ENCODE measurements at places on chromosomes 11 and 22.

DNA sequence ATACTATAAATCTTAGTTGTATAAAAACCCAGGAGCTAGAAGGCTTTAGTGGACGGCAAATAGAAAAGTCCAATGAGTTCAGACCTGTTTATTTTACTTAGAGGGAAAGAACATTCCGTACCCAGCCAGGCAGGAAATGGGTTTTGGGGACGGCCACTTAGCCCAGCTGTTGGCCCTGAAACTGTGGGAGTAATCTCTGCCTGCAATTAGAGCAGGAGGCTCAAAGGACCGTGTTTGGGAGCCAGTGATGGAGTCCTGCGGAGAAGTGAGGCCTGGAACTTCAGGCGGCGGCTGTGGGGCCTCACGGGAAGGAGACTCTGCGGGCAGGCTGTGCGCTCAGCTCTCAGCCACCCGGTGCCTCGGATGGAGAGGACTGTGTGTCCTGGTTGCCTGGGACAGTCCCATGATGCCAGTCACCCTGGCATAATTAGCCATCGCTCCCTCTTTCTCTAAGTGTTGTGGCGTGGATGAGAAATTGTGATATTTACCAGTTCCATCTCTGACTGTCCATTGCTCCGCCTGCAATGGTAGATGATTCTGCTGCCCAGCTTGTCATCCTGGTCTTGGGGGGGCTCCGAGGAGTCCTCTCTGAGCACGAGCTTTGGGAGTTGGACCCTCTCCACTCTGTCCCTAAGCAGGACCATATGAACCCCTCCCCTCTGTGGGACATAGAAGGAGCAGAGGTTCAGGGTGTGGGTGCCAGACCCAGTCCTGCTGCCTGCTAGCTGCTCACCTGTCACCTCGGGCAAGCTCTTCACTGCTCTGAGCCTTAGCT lies 530.3 kb downstream of the TBC1D22A start:
- no peak for DNase-seq

GRCh38 chr11:122717264-122717867 lies 61.8 kb downstream of the UBASH3B start:
- DNase-seq: peak; percentile 17

GRCh38 chr11:75428281-75428724 lies 4.7 kb downstream of the KLHL35 start:
- peak; percentile 16 for DNase-seq

DNA sequence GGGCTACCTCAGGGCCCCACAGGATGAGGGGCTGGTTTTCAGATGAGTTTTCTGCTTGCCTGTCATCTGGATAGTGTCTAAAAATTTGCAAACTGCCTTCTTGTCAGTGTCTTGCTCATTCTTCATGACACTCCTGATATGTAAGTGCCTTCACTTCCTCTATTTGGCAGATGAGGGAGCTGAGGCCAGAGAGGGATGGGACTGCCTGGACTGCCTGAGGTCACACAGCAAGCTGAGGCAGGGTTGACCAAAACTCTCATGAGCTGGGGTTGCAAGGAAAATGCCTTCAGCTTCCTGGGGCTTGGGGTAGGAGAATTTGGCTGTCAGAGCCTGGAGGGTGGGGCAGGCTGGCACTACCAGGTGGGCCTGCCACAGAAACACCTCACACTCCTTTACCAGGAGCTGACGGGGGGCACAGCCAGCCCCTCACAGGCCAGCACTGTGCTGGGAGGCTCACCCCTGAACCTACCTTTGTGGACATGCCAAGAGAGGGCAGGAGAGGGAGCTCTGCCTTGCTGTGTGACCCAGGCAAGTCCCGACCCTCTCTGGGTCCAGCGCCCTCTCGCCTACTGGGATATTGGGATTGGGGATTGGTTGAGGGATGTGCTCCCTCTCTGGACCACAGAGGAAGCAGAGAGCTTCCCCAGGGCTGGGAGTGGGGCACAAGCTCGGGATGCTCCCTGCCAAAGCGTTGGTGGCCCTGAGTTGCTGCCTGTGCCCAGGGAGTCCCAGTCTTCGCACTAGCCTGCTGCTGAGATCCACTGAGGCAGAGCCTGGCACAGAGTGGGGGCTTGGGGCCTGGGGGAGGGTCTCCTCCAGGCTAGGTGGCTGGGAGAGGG lies 1.9 kb upstream of the P2RY6 start:
- no peak for DNase-seq

- no peak for DNase-seq
These were observed 1117.3 kb downstream of the BRD1 start for GRCh38 chr22:48710410-48710809.

GRCh38 chr11:24934733-24935439 lies 438.0 kb downstream of the LUZP2 start:
- no peak for DNase-seq

GRCh38 chr11:87548797-87549196 lies 511.1 kb downstream of the TMEM135 start:
- DNase-seq: no peak

- no peak for DNase-seq
These were observed 63.5 kb downstream of the SIK2 start for GRCh38 chr11:111665777-111666176.

DNA sequence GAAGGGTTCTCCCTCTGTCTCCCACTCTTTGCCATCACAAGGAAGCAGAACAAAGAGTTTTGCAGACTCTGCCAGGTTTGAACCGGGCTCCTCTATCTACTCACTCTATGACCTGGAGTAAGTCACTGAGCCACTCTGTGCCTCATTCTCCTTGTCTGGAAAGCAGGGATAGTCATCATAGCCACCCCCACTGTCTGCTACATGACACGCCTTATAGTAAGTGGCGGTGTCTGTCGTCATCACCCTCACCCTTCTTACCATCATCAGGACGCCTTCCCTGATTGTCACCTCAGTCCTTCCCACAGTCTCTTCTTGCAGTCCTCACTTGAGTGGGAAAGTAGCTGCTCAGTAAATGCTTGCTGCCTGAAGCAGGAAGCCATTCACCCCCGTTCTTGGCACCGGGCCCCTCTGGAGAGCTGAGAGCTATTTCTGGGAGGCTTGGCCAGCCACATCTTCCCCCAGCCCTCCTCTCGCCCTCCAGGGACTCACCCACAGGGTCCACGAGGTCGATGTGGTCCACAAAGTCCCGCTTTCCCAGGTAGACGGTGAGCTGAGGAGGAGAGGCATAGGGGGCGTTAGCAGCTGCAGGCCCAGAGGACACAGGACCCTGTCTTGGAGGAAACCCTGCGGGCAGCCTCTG lies 46.4 kb downstream of the TPBGL start:
- no peak for DNase-seq

DNA sequence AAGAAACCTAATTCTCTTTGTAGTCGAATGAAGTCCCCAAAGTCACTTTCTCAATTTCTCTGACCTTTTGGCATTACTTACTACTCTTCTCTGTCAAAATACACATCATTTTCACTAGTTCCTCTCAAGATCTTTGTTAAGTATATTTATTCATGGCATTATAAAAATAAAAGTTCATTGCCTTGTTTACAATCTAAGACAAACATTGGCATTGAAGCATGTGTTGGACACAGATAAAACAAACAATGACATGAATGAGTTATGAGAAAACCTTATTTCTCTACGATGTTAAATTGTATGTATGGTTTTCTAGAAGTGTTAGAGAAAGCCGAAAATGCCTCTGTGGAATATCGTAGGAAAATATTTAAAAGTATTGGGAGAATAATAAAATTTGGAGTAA lies 8.6 kb upstream of the OR51G1 start:
- DNase-seq: no peak

- DNase-seq: no peak
These were observed 106.0 kb downstream of the EFCAB6 start for GRCh38 chr22:43706151-43706550.

GRCh38 chr11:45765836-45766235 lies 39.1 kb upstream of the SLC35C1 start:
- DNase-seq: no peak

- DNase-seq: no peak
These were observed 14.9 kb upstream of the PDGFB start for GRCh38 chr22:39259666-39260065.

GRCh38 chr22:46220921-46221320 lies 29.2 kb downstream of the CDPF1 start:
- no peak for DNase-seq

DNA sequence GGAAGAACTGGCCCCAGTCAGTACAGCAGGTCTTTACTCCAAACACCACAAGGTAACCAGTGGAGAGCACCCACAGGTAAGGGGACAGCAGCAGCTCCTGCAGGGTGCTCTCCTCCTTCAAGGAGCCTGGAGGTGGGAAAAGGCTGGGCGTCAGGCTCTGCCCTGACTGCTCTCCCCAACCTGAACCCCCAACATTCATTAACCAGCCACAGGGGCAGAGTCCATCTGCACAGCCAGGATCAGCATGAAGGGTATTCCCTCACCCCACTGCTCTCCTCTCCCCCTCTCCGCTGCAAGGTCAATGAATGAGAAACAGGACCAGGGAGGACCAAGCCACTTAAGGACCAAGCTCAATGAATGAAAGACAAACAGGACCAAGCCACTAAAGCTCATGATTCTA lies 3.7 kb downstream of the SLC37A4 start:
- DNase-seq: no peak

- DNase-seq: no peak
These were observed 133.3 kb downstream of the TBC1D22A start for GRCh38 chr22:46895753-46896152.

DNA sequence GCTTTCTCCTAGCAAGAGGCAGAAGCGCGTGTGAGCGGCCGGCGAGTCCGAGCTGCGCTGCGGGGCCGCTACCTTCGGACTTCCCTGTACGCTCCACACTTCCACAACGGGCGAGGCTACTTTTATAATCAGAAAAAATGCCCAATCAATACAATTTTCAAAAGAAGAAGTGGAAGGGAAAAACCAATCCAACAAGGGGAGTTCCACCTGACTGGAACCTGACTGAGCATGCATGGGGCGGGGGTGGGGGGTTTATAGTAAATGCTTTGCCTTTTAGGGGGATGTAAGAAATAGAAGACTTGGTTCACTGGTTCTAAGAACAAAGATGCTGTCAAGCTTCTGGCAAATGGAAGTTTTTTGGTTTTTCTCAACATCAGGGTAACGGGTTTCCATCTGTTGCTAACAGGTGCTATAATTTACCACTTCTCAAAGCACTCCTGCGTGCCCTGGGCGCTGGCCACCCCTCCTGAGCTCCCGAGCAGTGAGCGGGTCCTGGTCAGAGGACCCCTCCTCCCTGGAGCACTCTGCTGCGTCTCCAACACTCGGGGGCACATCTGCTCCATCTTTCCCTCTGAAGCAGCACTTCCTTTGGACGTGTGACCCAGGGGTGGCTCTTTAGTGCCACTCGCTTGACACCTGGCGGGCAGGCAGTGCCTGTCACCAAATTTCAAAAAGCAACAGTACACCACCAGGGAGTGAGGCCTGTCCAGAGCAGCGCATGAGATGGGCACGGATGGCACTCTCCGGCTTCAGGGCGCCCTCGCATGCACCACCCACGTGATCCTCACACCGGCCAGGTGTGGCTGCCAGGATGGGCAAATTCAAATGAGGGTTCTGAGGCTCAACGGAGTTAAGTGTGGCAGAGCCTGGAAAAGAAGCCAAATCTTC lies 21.6 kb upstream of the BID start:
- no peak for DNase-seq

GRCh38 chr11:693415-693831 lies 1.6 kb downstream of the DEAF1 start:
- no peak for DNase-seq

GRCh38 chr11:19379465-19379864 lies 138.7 kb upstream of the E2F8 start:
- no peak for DNase-seq

DNA sequence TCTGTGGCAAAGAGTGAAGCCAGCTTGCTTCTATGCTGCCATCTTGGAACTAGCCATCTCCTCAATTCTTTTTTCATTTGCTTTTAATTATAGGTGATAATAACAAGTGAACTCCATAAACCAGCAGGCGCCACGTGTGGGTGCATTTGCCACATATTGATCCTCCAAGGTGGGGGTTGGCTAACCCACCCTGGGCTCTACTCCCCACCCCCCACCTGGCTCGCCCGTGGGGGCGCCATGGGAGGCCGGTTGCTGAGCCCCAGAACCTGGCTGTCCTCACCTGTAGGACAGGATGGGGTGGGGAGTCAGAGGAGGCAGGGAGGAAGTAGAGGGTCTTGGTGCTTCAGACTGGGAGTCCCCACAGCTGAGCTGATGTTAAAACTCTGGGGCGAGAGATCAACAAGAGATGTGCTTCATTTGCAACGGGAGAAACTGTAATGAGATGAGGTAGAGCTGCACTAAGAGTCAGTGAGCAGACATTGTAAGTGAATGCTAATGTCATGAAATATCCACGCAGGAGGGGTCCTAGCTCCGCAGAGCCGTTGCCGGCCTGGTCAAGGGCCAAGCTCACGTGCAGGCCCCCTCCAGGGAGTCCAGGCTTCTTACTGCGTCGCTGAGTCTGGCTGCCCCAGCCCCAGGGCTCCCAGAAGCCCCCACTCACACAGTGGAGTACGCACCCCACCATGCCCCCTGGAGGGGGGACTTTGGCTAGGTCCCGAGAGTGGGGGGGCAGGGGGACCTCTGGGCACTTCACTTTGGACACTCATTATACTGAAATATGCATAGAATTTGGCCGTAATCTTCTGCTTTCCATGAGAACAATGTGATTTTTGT lies 59.4 kb downstream of the BRD1 start:
- DNase-seq: no peak

DNA sequence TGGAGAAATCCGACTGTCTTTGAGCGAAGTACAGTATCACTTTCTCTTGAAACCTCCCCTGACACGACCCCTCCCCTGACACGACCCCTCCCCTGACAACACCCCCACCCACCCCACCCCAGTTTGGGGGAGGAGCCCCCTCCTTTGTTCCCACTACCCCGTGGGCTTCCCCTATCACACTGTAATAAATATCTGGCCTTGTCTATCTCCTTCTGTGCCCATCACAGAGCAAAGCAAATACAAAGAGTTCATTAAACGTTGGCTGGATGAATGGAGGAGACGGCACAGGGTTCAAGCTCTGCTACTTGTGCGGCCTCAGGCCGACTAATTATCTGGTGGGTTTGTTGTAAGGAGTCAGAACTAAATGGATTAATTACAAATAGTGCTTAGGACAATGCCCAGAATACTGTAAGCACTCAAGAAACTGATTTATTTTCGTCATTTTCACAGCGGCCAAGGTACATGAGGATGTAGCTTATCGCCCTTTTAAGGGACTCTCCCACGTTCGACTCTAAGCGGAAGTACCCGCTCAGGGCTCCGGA lies 628 bp upstream of the GGA1 start:
- DNase-seq: no peak

GRCh38 chr11:20457934-20458680 lies 70.6 kb downstream of the PRMT3 start:
- DNase-seq: no peak

All from activated CD8-positive, alpha-beta memory T cell treated with anti-CD3 and anti-CD28 coated beads for 1 hour (primary cell).